ENCODE measurements at places on chromosomes 13 and 19. TPM values are rescaled to one million over a fixed set of nuclear protein-coding genes. Genes with fewer than 3 reads are reported as not detected.

- no peak for DNase-seq
Observed at GRCh38 chr13:114143806-114144605, 11.6 kb upstream of the RASA3 start.

GRCh38 chr13:39596685-39597084, 6.3 kb downstream of the LHFPL6 start:
- no peak for DNase-seq

- DNase-seq: no peak
Observed at GRCh38 chr13:111526922-111527321, 206.5 kb downstream of the TEX29 start.

DNA sequence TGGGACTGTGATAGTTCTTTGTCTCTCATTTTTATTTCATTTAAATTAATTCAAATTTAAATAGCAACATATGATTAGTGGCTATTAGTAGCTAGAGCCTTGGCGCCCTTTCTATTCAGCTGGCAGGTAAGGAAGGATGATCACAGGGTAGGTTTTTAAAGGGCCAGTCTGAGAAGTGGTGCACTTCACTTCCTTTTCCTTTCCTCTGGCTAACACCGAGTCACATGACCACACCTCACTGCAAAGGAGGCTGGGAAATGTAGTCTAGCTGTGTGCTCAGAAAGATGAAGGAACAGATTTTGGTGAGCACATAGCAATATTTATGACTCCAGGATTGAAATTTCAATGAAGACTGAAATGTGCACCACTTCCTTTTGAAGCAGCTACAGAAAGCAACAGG, 128.7 kb downstream of the TSHZ3 start:
- no peak for DNase-seq

GRCh38 chr13:27481766-27482165, 31.4 kb upstream of the MTIF3 start:
- no peak for DNase-seq

- DNase-seq: no peak
Observed at GRCh38 chr13:44796597-44797490, 192.4 kb downstream of the NUFIP1 start.

DNA sequence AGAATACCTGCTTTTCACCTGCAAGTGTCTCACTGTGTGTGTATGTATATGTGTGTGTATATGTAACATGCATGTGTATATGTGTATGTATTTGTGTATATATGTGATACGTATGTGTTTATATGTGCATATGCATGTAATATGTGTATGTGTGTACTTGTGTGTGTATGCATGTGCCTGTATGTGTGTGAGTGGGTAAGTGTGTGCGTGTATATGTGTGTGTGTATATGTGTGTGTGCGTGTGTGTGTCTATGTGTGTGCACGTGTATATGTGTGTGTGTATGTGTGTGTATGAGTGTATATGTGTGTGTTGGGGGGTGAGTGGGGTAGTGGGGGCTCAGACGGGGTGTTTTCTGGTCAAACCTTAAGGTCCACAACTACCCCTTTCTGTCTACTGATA, 192.6 kb upstream of the KL start:
- no peak for DNase-seq

- DNase-seq: no peak
Observed at GRCh38 chr13:67033170-67033569, 197.0 kb downstream of the PCDH9 start.

DNA sequence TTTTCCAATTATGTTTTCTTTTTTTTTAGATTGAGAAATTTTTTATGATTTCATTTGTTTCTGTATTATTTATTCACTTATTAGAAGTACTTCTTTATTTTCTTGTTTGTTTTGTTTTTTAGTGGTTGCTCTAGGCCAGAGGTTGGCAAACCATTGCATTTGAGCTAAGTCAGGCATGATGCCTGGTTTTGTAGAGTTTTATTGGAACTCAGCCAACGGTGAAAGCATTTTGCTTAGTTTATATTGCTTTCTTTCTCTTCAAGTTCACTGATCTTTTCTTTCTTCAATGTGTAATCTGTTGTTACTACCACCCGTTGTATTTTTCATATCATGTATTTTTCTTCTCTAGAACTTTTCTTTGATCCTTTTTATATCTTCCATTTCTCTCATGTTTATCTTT, 19.7 kb downstream of the ZNF567 start:
- DNase-seq: no peak

DNA sequence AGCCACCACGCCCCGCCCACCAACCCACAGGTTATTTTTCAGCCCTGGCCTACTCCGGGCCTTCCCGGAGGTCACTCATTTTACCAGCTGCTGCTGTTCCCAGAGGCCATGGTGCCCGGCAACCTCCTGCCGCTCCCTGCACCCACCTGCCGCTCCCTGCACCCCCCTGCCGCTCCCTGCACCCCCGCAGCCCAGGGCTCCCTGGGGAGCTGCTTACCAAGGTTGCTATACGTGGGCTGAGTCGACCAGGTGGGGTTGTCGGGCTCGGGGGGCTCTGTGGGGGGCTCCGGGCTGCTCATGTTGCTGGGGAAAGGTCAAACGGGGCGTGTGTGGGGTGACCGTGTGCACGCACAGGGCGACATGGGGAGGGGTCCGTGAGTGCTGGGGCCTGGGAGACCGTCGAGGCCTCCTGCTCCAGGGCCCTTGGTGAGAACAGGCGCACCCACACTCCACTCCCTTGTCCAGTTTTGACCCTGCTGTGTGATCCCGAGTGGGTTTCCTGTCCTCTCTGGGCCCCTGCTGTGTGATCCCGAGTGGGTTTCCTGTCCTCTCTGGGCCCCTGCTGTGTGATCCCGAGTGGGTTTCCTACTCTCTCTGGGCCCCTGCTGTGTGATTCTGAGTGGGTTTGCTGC, 1.2 kb downstream of the PEAK3 start:
- DNase-seq: no peak

DNA sequence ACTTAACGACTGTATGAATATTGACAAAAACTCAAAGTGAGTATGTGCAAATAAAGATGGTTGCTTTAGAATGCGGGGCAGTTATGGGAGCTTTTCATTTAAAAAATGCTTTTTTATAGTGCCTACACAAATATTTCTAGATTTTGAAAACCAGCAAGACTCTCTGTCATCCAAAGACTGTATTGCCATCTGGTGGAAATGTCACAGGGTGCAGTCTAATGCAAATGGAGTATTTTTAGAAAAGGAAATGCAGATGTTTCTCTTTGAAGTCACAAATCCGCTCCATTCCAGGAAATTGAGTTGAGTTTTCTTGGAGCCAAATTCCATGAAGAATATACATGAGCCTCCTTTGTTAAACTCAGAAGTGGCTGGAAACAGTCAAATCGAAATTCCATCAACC, 2.3 kb upstream of the C1QTNF9B start:
- DNase-seq: peak; percentile 61

DNA sequence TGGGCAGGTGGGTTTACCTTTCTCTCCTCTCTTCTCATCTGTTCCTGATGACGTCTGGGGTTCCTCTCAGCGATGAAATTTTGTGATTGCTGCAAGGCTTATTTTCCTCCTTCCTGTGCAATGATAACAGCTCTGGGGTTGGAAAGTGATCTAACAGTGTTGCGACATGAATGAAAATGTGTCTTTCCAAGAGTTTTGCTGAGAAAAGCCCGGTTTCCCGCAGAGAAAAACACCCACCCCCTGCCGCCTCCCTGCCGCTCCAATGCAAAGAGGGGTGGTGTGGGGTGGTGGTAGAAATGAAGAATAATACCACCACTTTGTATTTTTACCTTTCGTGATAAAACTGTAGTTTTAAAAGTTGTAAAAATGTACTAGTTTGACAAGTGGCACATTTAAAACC, 232.0 kb downstream of the OLFM4 start:
- DNase-seq: no peak

GRCh38 chr13:18212873-18213272, 968.8 kb downstream of the TUBA3C start:
- peak; percentile 4 for DNase-seq

- DNase-seq: no peak
Observed at GRCh38 chr13:109788372-109789111, 2.2 kb upstream of the IRS2 start.

- DNase-seq: no peak
Observed at GRCh38 chr13:40452038-40452666, 214.3 kb downstream of the FOXO1 start.

- peak; percentile 45 for DNase-seq
Observed at GRCh38 chr13:23752111-23753001, 136.8 kb downstream of the MIPEP start.

The NLRP4 gene
- not detected for polyA plus RNA-seq

The LATS2 gene
- polyA plus RNA-seq: 19.3 TPM

The PBX4 gene
- polyA plus RNA-seq: 0.63 TPM

The DLL3 gene
- polyA plus RNA-seq: 0.58 TPM

The MYCBP2 gene
- polyA plus RNA-seq: 51.2 TPM

The ACOD1 gene
- polyA plus RNA-seq: not detected

All from AG04450 (cell line).